SJSA1 (cell line): ENCODE measurements at places on chromosomes 7 and 10.

GRCh38 chr10:43200538-43201390 lies 62.5 kb downstream of the CSGALNACT2 start:
- no peak for DNase-seq
- H3K4me1 ChIP-seq, result no peaks in the 10 kb centered on the region
- H3K27me3 ChIP-seq, result no peaks in the 10 kb centered on the region; the same call in 1 of the 2 replicates
- no peak overlapping the region for H3K4me3 ChIP-seq
- no peak overlapping the region for H3K27ac ChIP-seq
- H3K36me3 ChIP-seq, result no peaks in the 10 kb centered on the region

DNA sequence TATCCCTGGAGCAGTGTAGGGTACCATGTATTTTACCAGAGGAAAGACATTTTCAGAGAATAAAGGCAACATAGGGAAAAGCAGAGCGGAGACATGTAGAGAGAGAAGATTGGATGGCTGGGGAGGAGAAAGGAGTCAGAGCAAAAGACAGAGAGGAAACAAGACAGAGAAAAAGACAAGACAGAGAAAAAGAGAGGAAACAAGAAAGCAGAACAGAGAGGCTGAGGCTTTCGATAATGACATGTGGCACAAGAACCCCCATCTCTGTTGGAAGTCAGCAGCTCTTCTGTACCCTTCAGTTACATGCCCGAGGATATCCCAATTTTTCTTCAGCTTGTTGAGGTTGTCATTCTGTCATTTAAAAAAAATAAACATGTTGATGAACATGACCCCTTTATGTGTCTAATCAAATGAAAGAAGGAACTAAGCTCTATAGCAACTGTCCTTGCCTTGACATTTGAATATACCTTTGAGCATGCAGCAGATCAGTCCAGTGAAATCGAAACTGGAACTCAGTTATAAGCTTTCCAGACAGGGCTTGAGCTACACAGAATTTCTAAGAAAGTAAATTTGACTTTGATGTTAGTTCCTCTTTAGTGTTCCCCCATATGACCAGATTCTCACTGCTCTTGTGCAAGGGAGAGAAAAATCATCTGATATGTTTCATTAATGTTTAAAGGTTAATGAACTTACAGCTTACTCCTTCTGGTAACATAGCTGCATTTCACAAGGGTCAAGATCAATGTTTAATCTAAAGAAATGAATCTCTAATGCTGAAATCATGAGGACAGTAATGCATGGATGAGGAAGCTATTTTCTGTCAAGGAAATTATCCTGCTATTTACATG lies 75.1 kb upstream of the SP4 start:
- H3K27me3 ChIP-seq, result no peaks in the 10 kb centered on the region
- H3K27ac ChIP-seq, result no peak overlapping the region
- DNase-seq, result no peak

- no peaks in the 10 kb centered on the region for H3K27me3 ChIP-seq
- H3K27ac ChIP-seq, result no peak overlapping the region
- H3K4me1 ChIP-seq, result peaks cover 12% of the 10 kb centered on the region
Observed at GRCh38 chr7:39299695-39300094, 266.5 kb upstream of the YAE1 start.

GRCh38 chr7:140039896-140040295 lies 22.9 kb downstream of the PARP12 start:
- H3K4me3 ChIP-seq, result no peak overlapping the region
- no peak for DNase-seq
- no peaks in the 10 kb centered on the region for H3K27me3 ChIP-seq
- H3K4me1 ChIP-seq, result peaks cover 21% of the 10 kb centered on the region
- peaks cover 30% of the 10 kb centered on the region for H3K36me3 ChIP-seq
- H3K27ac ChIP-seq, result no peak overlapping the region

GRCh38 chr10:104556831-104557230 lies 84.3 kb upstream of the SORCS3 start:
- DNase-seq, result no peak
- no peaks in the 10 kb centered on the region for H3K4me1 ChIP-seq
- no peak overlapping the region for H3K4me3 ChIP-seq
- no peak overlapping the region for H3K27ac ChIP-seq

GRCh38 chr10:61821693-61822092 lies 79.8 kb upstream of the ARID5B start:
- DNase-seq, result no peak
- no peak overlapping the region for H3K4me3 ChIP-seq
- no peak overlapping the region for H3K27ac ChIP-seq
- peaks cover 8% of the 10 kb centered on the region for H3K4me1 ChIP-seq

DNA sequence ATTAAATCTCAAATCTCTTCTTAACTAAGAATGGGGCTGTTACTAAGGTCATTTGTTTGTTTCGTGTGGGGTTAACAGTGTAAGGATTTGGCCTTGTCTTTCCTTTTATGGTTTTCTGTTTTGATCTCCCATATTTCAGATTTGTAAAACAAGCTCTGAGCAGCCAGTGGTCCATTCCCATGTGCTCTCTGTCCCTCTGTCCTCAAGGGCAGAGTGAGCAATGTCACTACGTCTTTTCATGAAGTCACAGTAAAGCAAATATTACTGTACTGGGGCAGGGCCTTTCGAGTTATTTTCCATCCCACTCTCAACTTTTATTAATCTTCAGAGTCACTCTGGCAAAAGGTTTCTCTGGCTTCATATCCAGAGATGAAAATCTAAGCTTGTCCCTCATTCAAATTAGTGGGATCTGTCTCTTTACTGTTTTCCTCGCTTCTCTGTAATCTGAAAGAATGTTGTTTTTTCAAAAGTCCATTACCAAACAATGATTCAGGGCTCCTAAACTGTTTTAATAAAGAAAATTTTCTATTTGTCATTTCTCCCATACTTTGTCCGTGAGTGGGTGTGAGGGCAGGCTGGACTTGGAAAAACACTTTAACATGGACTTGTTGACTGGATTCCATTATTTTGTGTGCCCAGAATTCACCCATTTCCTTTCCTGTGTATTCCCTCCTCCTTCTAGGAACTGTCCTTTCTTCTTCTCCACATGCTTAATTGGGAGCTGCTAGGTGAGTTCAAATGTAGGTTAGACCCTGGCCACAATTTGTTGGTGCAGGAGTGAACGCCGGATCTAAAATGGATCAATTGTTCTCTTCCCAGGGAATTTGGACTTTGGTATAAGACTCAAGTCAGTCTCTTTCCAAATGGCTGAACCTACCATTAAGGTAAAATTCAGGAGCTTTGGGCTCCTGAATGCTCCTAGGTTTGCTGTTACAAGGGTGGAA lies 42.1 kb upstream of the NAMPT start:
- no peak overlapping the region for H3K4me3 ChIP-seq
- H3K4me1 ChIP-seq, result peaks cover 45% of the 10 kb centered on the region
- no peaks in the 10 kb centered on the region for H3K27me3 ChIP-seq
- 0 out of 2 replicates have a peak overlapping the region, but pooled peaks have one; percentile 9 for H3K27ac ChIP-seq

GRCh38 chr10:95814011-95814727 lies 58.2 kb downstream of the ENTPD1 start:
- H3K27ac ChIP-seq, result peak overlapping the region; percentile 7; the same call in 1 of the 2 replicates
- H3K36me3 ChIP-seq, result no peaks in the 10 kb centered on the region
- no peaks in the 10 kb centered on the region for H3K27me3 ChIP-seq
- H3K4me3 ChIP-seq, result no peak overlapping the region
- peaks cover 29% of the 10 kb centered on the region for H3K4me1 ChIP-seq
- DNase-seq, result peak; percentile 80

DNA sequence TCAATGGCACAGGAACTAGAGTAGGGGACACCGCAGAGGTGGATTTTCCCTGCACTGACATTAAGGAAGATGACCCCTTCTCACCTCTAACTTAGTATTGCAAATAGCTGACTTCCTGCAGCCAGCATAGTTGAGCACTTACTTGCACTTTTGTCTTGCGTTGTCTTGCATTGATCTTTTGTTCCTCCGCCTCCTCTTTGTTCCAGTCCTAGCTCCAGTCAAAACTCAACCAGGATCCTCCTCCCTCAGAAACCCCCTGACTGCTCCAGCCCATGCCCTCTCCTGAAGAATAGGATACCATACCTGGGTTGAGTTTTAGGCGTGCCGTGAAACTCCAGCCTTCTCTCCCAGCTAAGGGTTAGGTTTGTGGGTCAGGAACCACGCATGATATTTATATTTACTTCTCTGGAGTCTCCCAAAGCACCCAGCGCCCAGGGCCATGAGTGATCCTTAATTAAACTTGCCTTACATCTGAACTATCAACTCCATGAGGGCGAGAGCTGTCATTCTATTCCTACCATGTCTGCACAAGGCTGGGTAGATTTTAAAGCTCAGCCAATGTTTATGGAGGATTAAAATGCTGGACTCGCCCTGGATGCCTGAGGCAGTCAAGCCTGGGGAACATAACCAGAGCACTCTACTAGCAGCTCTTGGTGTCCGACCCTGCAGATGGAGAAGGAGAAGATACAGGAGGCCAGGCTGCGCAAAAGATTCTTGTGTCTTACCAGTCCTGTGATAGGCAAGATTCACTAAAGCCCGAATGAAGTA lies 14.1 kb downstream of the ZNF467 start:
- peaks cover 30% of the 10 kb centered on the region for H3K27me3 ChIP-seq
- no peaks in the 10 kb centered on the region for H3K36me3 ChIP-seq
- no peaks in the 10 kb centered on the region for H3K4me1 ChIP-seq
- no peak for DNase-seq
- H3K4me3 ChIP-seq, result no peak overlapping the region

DNA sequence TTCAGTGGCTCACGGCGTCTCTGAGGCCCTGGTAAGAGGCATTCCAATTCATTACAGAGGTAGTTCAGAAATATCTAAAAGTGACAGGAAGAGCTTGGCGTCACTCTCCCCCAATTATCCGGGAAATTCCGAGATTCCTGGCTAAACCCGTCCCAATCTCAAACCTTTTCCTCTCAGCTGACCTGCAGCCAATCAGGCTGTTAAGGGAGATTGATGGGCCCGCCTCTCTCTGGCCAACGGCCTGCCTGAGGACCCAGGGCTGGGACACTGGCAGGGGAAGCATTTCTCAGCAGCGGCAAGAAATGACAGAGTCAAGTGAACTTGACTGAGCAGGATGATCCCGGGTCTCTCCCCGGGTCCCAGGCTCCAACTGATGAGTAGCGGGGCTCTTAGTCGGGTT lies 72.3 kb downstream of the EBF3 start:
- no peak overlapping the region for H3K4me3 ChIP-seq
- H3K27me3 ChIP-seq, result no peaks in the 10 kb centered on the region
- DNase-seq, result no peak
- no peak overlapping the region for H3K27ac ChIP-seq

DNA sequence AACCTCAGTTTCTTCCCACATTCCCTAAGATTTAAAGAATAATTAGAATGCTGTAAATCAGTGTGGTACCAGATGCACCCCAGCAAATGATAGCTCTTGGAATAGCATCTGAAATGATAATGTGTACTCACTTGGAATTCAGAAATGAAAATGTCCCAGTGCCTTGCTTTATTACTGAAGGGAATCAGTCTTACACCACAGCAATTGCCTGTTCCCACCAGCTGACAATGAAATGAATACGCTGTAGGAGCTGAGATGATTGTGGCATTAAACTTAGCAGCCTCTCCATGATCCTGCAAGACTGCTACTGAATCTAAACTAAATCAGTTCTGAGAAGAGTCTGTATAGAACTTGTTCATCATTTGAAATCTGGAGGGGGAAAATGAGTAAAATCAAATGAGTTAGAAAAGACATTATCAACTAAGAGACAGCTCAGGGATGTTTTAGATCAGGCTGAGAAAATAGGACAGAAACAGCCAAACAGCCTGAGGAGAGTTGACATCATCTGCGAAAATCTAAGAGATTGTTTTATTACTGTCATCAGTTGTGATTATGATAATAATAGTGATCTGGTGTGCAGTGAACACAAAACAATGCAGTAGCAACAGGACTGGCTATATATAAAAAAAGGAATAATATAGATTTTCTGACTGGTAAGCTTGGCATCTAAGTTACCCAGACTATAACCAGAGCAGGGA lies 108.6 kb upstream of the SLC13A1 start:
- H3K27me3 ChIP-seq, result no peaks in the 10 kb centered on the region
- peaks cover 3% of the 10 kb centered on the region for H3K36me3 ChIP-seq
- no peak overlapping the region for H3K4me3 ChIP-seq
- no peak for DNase-seq

DNA sequence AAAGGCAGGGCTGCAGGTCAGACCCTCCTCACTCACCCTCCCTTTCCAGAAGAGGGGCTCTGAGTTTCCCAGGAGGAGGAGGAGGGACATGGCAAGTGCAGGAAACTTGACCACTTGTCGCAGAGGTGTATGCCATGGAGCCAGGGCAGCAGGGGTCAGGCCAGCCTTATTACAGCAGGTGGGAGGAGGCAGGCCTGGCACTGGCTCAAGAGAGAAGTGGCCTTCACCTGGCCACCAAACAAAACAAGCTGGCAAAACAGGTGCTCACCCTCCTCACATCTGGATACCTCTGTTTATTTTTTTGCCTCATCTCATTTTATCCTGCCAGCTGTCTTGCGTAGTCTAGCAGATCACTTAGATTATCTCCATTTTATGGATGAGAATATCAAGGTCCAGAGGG lies 12.5 kb downstream of the COL13A1 start:
- DNase-seq, result no peak
- H3K4me3 ChIP-seq, result no peak overlapping the region
- peaks cover 20% of the 10 kb centered on the region for H3K36me3 ChIP-seq
- peaks cover 31% of the 10 kb centered on the region for H3K4me1 ChIP-seq
